ENCODE measurements at places on chromosomes 12 and 14. TPM values are rescaled to one million over a fixed set of nuclear protein-coding genes. Genes with fewer than 3 reads are reported as not detected.

Gene TAOK3
- 34.1 TPM for total RNA-seq

Gene EIF2S3B
- total RNA-seq: 14.8 TPM

Gene SMIM41
- total RNA-seq: 0.07 TPM

Gene AICDA
- not detected for total RNA-seq

Gene FGF23
- total RNA-seq: not detected

Gene MORN3
- 0.86 TPM for total RNA-seq

Gene GARIN6
- not detected for total RNA-seq

Gene DPF3
- 9.3 TPM for total RNA-seq

Data from smooth muscle cell of the pulmonary artery (primary cell).